Right lung (tissue), 10 donors: ENCODE measurements at places on chromosomes 7 and 10.

GRCh38 chr10:105280895-105281294 lies 639.8 kb downstream of the SORCS3 start:
- no peak for DNase-seq

- DNase-seq, result no peak
These were observed 71.4 kb downstream of the RGS10 start for GRCh38 chr10:119470920-119471702.

- no peak for DNase-seq
These were observed 387.6 kb upstream of the NRP1 start for GRCh38 chr10:33722067-33722466.

DNA sequence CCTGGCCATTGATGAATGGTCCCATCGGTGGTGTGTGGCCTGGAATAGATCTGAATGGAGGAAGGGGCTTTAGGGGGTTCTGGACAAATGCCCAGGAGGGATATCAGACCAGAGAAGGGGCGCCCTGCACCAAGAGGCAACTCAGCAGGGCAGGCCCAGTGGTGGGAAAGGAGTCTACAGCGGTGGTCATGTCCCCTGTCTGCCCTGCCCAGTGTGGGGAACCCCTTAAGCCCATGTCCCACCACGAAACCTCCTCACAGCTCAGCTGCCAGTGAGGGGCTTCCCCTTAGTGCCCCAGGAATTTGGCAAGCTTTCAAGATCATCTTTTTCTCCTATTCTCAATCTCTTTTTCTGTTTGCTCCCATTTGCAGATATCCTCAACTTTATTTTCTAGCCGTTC lies 14.1 kb upstream of the CCSER2 start:
- DNase-seq, result no peak

GRCh38 chr10:47165711-47166404 lies 134.1 kb upstream of the GDF10 start:
- DNase-seq, result peak; percentile 82

DNA sequence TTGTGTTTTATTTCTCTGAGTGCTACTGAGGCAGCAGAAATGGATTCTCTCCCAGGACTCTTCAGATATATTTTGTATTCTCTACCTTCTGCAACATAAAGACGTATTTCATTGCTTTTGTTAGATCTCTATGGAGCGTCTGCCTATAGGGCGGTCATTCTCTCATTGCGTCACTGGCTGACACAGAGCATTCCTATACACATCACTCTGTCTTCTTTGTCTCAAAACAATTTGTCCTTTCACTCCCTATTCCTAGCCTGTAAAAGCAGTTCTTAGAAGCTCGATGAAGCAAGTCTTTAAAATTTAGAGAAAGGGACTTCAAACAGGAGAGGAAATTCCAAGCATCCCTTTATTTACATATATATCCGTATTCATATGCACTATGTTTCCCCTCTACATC lies 120.6 kb downstream of the CPED1 start:
- DNase-seq, result no peak

DNA sequence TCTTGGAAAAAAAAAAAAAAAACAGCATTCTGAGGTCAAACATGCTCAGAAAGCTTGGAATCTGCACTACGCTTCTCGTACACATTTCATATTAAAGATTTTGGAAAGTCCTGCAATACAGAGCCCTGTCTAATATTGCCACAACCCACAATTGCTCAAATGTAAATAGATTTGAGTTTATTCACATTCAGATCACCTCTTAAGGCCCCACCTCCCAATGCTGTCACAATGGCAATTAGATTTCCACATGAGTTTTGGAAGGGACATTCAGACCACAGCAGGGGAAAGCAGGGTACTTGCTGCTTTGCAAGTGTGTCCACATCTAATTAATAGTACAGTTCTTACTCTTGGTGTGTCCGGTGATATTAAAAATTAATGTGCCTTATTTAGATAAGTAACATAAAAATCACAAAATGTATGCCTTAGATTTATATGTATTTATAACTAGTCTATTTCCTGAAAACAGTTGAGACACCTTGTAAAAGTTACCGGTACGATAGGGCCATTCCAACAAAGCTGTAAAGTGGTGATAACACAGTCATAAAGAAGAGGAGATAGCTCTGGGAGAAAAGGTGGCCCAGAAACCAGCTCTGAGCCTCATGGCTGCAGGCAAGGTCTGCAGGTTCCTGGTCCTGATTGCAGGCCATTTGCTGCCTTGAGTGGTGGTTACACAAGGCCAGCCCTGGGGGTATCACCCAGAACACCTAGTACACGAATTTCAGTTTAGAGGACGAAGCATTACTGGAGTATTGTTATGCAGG lies 27.9 kb downstream of the EGFR start:
- DNase-seq, result no peak

DNA sequence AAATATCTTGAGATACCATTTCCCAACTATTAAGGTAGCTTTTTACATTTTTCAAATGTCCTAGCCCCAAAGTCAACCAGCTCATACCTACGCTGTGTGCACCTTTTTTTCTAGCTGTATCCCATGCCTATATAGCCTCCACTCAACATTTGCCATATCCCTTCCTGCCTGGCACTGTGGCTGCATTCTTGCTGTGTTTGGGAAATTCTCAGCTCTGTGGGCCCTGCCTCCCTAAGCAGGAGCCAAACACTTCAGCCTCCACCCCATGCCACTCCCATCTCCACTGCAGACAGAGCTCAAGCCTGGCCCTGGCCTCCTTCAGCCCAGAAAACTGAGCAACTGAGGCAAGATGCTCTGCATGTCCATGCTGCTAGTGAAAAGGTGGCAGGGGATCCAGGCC lies 141.3 kb downstream of the RAB11FIP2 start:
- no peak for DNase-seq

GRCh38 chr7:71386152-71386785 lies 254.3 kb downstream of the GALNT17 start:
- no peak for DNase-seq

GRCh38 chr7:45594745-45595535 lies 20.8 kb downstream of the ADCY1 start:
- no peak for DNase-seq

- no peak for DNase-seq
These were observed 30.0 kb downstream of the NET1 start for GRCh38 chr10:5442065-5442989.

DNA sequence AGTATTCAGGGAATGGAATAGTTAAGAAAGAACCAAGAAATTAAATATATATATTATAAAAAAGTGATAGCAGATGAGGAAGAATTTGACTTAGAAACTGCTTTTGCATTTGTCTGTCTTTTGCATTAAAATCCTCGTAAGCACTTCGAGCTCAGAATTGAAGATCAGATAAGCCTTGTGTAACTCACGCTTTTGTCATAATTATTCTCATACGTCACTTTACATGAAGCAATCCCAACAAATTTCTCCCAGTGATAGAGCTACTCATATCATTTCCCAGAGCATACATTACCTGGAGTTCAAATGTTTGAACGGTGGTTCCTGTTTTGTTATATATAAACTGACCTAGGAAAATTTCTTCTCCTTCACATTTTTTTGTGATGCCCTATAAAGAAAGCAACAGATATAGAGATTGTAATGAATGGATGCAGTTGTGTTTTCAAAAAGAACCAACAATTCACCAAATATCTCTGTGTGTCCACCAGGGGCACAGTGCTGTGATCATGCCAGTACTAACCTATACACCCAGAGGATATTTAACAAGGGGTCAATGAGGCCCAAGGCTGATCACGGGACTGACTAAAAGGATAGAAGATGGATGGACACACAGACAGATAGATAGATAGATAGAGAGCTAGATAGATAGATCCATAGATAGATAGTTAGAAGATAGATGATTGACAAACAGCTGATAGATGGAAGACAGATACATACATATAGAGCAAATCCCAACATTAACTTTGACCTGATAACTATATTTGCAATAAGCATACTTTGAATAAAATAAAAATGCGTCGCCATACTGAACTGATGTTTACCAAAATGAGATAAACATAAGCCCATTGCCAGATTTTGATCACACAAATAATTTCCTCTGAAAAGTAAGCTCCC lies 9.3 kb upstream of the HUS1 start:
- no peak for DNase-seq

- no peak for DNase-seq
These were observed 37.7 kb downstream of the PRSS2 start for GRCh38 chr7:142808461-142808801.

DNA sequence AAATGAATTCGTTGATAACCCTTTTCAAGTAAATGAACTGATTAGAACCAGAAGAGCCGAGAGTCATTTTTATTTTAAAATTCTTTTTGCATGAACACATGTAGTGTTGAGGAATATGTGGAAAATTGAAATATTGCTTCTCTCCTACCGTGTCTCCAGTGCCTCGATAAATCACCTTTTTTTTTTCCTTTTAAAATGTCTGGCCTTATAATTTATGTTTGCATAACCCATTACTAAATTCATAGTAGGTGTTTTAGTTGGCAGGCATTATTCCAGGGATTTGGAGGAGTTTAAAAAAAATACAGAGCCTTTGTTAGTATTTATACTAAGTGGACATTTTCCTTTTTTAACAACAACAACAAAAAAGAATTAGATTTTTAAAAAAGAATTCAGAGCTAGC lies 115.6 kb downstream of the CUX1 start:
- no peak for DNase-seq
